Upper lobe of right lung (tissue), 1 donor: ENCODE measurements at places on chromosomes 12 and 14. TPM values are rescaled to one million over a fixed set of nuclear protein-coding genes. Genes with fewer than 3 reads are reported as not detected.
A peak's percentile ranks its signal among the peaks of the same experiment; 100 is the strongest.

DNA sequence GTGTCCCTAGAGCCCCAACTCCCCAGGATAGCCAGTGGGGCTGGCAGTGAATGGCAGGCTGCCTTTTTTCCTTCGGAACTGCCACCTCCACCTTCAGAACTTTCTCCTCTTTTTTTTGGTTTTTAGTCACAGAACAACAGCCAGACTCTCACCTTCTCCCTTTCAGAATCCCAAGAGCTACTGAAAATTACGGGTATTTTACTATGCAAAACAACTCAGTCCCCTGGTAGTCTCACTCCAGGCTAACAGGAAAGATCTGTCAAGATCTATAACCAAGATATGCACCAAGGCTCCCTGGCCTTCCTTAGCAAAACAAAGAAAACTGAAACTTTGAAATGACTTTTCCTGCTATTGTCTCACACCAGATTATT, 12.5 kb downstream of the PLEKHG6 start:
- no peak for DNase-seq

- DNase-seq = no peak
Observed at GRCh38 chr12:24550609-24551008, 398.3 kb downstream of the BCAT1 start.

GRCh38 chr12:7937833-7938506, 2.0 kb upstream of the SLC2A3 start:
- no peak for DNase-seq

DNA sequence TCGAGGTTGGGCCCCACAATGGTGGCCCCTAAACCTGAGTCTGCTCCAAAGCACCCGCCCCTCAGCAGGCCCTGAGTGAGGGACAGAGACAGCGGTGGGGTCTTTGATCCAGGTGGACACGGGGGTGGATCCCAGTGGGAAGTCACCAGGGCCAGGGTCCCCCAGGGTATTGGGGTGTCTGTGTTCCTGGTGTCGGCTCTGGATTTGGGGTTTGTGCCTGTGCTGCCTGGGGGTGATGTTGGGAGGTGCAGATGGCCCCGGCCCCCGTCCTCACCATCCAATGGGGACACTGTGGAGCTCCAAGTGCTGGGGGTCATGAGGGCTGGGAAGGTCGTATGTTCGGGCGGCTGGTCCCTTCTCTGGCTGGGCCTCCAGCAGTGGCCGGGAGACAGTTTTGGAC, 354.2 kb downstream of the TMEM121 start:
- no peak for DNase-seq

GRCh38 chr12:67633708-67634107, 14.8 kb upstream of the DYRK2 start:
- peak; percentile 66 for DNase-seq

The FGF6 gene
- total RNA-seq = not detected

DNA sequence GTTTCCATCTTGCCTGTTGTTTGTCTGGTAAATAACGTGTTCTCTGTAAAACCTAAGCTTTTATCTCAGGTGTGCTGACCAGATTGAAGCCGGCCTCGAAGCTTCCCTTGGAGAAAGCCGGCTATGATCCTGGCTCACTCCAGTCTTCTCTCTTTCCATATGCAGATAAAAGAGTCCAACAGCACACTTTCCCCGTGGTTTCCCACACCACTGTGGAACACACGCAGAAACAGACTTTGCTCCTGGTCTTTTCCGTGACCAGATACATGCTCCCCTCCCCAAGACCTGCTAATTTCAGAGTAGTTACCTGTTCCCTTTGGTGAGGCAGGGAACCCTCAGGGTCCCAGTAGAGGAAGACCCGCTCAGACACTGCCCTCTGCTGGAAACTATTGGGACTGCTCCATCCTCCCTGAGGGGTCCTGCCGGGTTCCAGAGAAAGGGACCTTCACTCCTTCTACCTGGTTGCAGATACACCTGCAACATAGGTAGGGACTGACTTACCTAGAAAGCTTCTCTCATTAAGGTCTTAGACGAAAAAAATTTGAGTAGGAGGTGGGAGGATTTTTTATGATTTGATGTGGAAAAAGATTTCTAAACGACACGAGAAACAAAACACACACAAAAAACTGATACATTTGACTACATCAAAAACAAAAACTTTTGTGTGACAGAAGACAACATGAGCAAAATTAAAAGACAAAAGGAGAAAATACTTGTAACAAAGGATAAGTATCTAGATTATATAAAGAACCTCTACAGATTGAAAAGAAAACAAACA, 415.4 kb upstream of the CCDC196 start:
- no peak for DNase-seq

DNA sequence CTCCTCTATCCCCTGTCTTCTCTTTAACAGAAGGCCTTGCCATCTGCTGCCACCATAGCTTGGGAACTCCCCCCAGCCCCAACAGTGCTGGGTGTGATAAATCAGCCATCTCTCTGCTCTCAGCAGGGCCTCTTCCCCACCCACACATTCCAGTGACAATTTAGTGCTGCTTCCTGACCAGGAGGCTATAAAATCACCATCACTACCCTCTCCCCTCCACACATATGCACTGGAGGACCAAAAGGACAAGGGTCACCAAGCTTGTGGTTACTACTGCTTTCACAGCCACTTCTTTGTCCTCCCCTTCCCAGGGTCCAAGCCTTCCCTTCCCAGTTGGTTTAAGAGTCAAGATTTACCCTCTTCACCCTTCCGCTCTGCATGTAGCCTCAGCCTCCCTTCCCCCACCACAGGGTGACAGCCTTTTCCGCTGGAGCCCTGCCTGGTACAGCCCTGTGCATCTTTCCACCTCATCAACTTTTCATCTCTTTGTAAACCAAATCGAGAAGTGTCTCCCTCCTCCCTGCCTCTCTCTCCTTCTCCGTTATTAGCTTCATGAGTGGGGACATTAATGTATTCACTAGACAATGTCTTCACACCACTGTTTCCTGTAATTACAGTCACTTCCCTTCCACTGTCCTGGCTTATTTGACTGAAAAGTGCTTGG, 9.4 kb downstream of the PSMB5 start:
- no peak for DNase-seq

- DNase-seq = no peak
Observed at GRCh38 chr12:31773867-31774266, 45.0 kb upstream of the AMN1 start.

DNA sequence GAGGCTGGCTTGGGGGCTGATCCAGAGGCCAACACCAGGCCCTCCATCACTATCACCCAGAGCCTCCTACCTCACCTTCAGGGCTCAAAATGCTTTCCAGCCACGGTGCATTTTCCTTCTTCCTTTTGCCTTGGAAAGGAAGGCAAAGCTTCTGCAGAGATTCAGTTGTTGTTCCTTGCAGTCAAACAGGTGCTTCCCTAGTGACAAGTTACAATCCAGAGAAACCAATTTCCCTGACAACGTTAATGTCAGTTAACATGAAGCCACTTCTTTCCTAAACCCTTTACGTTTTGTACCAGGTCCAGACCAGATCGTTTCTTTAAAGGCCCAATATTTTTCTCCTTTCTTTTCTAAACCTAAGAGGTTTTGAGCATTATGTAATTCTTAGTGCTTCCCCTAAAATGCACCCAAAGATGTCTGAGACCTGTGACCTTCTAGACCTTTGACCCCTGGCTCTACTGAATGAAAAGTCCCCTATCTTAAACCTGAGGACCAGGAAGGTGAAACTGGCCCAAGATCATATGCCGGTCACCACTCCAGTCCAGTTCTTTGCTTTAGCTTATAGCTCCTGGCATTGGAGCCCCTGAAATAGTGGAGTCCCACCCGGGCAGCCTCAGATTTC, 211.5 kb downstream of the SLC41A2 start:
- DNase-seq = no peak

The GPR162 gene
- total RNA-seq = 17.1 TPM

The POC1B gene
- total RNA-seq = 15.8 TPM

DNA sequence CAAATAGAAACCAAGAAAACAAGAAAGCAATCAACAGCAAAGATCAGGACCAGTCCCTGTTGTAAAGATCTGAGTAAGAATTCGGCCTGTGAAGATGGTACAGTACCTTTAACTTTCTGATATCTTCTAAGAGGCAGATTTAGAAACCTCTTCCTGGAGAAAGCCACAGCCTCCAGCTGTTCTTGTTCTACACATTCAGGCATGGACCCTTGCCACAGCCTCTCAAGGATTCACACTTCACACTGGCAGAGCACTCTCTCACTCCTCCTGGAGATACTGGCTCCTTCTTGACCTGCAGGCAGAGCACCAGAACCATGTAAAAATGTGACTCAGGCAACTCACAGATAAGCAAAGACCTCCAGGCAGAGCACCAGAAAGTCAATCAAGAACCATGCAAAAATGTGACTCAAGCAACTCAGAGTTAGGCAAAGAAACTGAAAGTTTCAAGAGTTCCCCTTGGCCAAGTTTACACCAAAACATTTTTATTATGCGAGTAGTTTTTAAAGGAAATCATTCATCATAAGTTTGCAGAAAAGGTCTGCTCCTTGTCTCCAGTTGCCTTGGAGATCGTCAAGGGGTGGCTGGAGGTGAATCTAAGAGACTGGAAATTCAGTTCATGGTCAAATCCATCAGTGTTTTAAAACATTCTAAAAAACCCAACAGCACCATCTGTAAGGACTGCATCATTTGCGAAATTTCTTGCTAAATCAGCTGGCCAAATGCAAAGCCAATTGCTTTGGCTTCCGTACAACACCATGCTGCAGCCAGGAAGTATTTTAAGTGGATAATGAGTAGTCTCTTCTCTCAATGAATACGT, 119.3 kb upstream of the MDM1 start:
- no peak for DNase-seq

DNA sequence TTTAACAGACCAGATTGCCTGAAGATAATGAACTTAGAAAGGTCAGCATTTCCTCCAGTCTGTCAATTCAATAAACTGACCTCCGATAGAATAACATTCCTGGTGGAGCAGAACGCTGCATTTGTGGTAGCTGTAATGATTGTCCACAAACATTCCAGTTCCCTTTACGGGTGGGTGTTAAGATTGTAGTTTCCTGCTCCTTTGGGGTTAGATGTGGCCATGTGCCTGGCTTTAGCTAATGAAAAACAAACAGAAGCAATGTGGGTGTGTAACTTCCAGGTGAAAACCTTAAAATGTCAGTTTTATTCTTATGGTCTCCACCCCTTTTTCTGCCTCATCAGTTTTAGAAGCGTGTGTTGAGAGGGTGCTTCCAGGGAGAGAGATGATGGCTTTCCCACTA, 217.3 kb upstream of the CRY1 start:
- DNase-seq = no peak

- no peak for DNase-seq
Observed at GRCh38 chr14:84922370-84922769, 607.6 kb upstream of the FLRT2 start.

The KLHL33 gene
- total RNA-seq = 0.29 TPM

DNA sequence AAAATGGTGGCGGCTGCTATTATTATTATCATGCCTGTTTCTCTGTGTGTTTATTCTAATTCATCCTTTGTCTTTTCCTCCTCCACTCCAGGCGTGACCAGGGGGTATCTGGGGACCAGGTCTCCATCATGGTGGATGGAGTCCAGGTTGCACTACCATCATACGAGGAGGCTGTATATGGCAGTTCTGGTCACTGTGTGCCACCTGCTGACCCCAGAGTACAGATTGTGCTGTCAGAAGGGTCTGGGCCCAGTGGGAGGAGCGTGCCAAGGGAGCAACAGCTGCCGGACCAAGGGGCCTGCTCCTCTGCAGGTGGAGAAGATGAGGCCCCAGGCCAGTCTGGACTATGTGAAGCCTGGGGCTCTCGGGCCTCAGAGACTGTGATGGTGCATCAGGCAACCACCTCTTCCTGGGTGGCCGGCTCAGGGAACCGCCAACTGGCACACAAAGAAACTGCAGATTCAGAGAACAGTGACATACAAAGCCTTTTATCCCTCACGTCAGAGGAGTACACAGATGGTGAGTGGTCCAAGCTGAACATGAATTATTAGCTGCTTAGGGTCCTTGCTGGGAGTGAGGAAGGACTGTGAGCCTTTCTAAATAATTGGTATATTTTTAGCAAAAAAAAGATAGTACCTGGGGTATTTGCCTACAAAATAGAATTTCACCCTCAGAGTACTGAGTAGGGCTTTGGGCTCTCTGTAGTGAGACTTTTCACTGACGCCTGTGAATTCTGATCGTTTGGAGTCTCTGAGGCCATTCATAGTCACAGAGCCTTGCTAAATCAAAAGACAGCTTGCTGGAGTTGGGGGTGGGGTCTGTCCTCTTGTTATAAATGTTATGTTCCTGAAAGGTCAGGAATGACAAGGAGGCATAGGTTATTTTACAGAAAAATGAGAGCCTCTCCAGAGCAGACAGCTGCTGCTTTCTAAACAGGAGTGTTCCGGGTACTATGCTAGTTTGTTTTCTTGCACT, 58.1 kb upstream of the SRSF5 start:
- no peak for DNase-seq

- DNase-seq = no peak
Observed at GRCh38 chr12:40032433-40033241, 73.2 kb downstream of the SLC2A13 start.

DNA sequence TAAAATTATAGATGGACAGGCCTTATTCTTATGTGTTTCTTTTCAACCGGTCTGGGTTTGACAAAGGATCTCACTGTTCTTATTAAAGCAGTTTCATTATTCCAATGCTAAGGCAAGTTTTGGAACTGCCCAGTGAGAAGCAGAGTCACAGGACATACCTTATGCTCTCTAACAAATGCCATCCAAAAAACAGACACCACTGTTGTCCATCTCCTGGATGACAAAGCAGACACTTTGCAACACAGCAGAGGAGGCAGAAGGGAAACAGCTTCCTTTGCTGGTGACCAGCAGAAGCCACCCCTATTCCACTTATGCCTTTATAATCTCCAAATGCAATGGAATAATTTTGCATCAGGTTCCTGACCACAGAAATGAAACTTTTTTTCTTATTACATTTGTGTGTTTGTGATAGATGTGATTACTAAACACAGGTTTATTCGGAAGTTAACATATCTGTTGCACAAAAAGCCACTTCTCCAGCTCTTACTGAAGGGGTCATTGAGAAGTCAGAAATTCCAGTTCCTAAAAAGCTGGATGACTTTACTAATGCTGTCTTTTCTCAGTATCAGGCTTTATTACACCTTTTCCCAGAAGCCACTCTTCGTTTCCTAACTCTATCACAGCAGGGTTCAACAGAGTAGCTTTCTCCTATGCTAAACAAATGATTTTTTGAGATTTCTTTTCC, 115.6 kb downstream of the BTG1 start:
- no peak for DNase-seq
